Iris pigment epithelial cell (primary cell): ENCODE measurements at places on chromosomes 4 and X.
A peak's percentile ranks its signal among the peaks of the same experiment; 100 is the strongest.

DNA sequence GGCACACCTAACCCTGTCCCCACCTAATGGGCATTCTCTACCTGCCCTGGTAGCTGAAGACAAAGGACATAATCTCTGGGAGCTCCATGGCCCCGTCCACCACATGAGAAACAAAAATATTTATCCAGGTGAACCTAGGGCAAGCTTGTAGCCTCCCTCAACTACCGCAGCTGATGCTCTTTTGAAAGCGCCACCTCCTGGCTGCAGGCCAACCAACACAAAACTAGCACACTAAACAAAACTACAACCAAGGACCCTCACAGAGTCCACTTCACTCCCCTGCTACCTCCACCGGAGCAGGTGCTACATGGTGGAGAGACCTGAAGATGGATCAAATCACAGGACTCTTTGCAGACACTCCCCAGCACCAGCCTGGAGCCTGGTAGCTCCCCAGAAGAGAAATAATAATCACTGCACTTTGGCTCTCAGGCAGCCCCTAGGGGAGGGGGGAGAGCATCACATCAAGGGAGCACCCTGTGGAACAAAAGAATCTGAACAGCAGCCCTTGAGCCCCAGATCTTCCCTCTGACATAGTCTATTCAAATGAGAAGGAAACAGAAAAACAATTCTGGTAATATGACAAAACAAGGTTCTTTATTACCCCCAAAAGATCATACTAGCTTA lies 111.3 kb upstream of the ATP8A1 start:
- no peak for DNase-seq

- no peak for DNase-seq
Observed at GRCh38 chr4:37978248-37978924, 18.2 kb downstream of the PTTG2 start.

- DNase-seq = no peak
Observed at GRCh38 chrX:30228526-30228925, 1.9 kb upstream of the MAGEB3 start.

DNA sequence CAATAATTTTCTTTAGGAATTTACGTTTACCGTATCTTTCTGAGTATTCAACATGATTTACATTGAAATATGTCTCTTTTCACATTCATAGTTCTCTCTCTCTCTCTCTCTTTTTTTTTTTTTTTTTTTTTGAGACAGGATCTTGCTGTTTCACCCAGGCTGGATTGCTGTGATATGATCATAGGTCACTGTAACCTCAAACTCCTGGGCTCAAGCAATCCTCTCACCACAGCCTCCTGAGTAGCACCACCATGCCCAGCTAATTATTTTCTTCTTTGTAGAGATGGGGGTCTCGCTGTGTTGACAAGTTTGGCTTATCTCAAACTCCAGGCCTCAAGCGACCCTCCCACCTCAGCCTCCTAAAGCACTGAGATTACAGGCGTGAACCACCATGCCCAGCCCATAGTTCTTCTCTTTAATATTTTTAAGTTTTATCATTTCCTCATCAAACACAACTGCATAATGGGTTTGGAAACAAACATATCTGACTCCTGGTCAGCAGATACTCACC lies 9.8 kb downstream of the SRP72 start:
- DNase-seq = no peak

DNA sequence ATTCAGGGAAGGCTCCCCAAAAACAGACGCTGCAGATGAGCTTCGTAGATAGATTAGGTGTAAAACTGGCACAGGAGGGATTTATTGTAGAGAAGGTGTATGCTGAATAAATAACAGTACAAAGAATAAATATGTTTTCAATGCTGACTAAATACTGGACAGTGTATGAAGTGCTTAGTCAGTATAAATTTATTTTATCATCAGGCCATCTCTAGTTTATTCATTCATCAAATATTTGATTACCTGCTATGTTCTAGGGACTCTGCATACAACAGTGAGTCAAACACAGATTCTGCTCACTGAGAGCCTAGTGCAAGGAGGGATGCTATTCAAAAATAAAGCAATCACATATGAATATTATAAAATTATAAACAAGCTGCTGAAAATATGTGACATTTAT lies 63.6 kb upstream of the TSPAN5 start:
- DNase-seq = no peak

DNA sequence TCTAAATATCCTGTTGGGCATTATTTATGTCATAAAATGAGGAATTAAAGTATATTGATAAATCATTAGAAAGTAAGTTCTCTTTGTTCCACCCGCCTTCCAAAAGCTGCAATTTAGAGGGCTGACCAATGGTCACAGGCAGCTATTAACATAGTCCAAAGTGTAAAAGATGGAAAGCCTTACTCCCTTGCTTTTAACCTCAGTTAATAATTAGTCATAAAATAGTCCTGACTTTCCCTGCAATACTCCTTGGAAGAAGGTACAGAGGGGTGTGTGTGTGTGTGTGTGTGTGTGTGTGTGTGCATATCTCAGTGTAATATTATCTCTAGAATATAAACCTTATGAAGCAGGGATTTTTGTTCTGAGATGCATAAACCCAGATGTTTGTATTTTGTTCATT lies 275.4 kb downstream of the FAT4 start:
- no peak for DNase-seq

DNA sequence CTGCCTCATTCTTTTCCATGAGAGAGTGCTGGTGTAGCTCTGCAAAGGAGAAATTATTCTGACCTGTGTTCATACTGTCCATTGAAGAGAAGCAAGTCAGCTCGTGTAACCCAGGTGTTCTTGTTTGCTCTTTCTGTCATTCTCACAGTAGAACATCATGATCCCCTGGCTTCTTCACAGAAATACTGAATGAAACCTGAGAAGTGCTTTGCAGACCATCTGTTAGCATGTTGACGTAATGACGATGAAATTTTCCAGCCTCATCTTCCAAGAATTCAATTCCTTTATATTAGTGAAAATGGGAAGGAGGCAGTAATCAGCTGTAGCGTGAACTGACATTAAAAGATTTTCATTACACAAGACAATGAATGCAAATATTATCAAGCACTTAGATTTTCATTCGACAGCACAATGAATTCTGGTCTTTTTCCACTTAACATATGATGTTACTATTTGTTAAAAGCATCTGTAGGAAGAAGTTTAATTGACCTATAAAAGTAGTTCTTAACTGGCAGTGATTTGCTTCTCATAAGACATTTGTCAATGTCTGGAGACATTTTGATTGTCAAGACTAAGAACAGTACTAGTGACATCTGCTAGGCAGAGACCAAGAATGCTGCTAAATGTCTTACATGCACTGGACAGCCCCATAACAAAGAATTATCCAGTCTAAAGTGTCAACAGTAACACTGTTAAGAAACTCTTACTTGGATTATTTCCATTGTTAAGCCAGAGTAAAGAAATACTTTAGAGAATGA lies 246.3 kb downstream of the BANK1 start:
- peak; percentile 44 for DNase-seq
